Immature natural killer cell (primary cell): ENCODE measurements at places on chromosomes 3 and 15. TPM values are rescaled to one million over a fixed set of nuclear protein-coding genes. Genes with fewer than 3 reads are reported as not detected.
A peak's percentile ranks its signal among the peaks of the same experiment; 100 is the strongest.

DNA sequence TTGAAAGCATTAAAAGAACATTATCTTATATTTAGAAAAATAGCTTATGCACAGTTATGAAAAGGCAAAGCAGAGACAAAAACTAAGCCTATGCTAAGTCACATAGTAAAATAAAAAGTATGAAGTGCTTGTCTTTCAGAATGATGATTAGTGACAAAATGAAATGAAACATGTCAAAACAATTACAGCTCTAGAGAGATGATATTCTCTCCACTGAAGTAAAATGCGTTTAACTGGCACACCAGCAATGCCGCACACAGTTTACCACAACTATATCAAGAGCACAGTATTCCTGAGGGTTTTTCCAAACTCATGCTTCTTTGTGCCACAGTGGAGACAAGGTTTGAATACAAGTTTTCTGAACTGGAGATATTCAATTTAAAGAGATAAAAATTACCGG is 2.1 kb upstream of the ZBBX start:
- H3K27ac ChIP-seq, result no peak overlapping the region
- H3K27me3 ChIP-seq, result peaks cover 4% of the 10 kb centered on the region
- H3K4me3 ChIP-seq, result no peak overlapping the region
- no peaks in the 10 kb centered on the region for H3K36me3 ChIP-seq
- H3K4me1 ChIP-seq, result peaks cover 8% of the 10 kb centered on the region

DNA sequence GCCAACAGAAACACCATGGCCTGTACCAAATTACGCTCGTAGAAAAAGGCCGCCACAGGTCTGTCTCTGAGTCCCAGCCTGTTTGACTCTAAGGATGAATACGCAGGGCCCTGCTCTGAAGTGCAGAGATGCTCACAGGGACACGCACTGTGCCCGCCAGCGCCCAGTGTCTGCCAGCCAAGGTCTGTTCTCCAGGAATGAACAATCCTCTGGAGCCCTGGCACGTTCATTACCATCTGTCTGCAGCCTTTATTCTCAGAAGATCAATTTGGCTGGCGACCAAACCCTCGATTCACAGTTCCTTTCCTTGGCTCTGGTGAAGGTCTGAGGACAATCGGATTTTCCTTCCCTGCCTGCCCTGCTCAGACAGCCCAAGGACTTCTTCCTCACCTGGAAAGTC is 66.3 kb downstream of the NIPA2 start:
- H3K27me3 ChIP-seq, result no peaks in the 10 kb centered on the region
- DNase-seq, result no peak
- peaks cover 5% of the 10 kb centered on the region for H3K36me3 ChIP-seq

GRCh38 chr15:93359425-93360131 is 270.6 kb upstream of the RGMA start:
- no peaks in the 10 kb centered on the region for H3K4me1 ChIP-seq
- H3K4me3 ChIP-seq, result no peak overlapping the region
- no peak for DNase-seq
- no peak overlapping the region for H3K27ac ChIP-seq

DNA sequence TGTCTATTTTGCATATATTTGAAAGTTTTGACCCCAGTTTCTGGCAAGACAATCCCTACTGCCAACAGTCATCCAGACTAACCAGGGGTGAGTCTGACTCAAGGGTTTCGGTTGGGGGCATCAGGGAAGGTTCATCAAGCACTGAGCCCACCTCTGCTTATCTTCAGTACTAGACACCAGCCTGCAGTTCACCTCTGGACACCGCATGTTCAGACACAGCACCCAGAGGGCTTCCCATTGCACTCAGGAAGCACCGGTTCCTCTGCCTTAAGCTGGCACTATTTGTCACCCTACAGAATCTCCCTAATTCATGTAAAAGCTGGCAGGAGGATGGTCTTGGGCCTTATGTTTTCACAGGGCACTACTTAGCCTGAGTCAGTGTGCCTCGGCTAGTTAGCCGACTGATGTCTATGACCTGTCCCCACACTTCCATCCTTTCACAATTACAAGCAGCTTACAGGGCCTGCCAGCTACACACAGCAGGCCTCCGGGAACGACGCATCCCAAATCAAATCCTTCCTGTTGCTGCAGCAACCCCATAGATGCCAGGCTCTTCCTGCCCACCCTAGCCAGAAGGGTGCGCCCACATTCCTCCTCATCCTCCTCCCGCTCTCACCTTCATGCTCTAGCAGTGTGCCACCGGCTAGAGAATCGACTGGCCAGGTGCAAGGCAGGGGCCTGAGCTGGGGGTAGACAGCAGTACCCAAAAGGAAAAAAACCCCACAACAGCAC is 52.5 kb downstream of the SH3BP5 start:
- H3K36me3 ChIP-seq, result no peaks in the 10 kb centered on the region
- H3K27ac ChIP-seq, result peak overlapping the region; percentile 36

GRCh38 chr3:67521053-67521646 is 133.3 kb downstream of the SUCLG2 start:
- H3K4me3 ChIP-seq, result no peak overlapping the region
- no peaks in the 10 kb centered on the region for H3K27me3 ChIP-seq
- peaks cover 2% of the 10 kb centered on the region for H3K4me1 ChIP-seq
- no peak for DNase-seq
- H3K36me3 ChIP-seq, result peaks cover 15% of the 10 kb centered on the region
- no peak overlapping the region for H3K27ac ChIP-seq

DNA sequence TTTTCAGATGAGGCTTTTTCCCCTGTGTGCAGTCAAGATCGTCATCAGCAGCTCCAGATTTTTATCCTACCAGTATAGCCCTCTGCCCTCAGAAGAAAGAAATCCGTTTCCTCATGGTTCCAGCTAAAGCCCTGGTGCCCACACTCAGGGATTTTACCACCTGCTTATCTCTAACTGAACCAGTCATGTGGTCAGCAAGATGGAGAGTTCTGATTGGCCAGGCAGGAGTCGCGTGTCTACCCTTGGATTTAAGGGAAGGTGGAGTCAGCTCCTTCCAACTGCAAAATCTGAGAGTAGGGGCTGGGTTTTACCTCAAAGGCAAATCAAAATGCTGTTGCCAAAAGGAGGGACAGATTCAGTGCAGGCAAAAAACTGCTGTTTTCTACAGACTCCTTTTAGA is 135.3 kb downstream of the LRTM1 start:
- H3K27ac ChIP-seq, result no peak overlapping the region
- no peaks in the 10 kb centered on the region for H3K4me1 ChIP-seq
- H3K27me3 ChIP-seq, result no peaks in the 10 kb centered on the region
- no peak for DNase-seq

GRCh38 chr15:99592145-99592791 is 26.5 kb downstream of the MEF2A start:
- H3K36me3 ChIP-seq, result no peaks in the 10 kb centered on the region
- DNase-seq, result no peak
- no peaks in the 10 kb centered on the region for H3K27me3 ChIP-seq

DNA sequence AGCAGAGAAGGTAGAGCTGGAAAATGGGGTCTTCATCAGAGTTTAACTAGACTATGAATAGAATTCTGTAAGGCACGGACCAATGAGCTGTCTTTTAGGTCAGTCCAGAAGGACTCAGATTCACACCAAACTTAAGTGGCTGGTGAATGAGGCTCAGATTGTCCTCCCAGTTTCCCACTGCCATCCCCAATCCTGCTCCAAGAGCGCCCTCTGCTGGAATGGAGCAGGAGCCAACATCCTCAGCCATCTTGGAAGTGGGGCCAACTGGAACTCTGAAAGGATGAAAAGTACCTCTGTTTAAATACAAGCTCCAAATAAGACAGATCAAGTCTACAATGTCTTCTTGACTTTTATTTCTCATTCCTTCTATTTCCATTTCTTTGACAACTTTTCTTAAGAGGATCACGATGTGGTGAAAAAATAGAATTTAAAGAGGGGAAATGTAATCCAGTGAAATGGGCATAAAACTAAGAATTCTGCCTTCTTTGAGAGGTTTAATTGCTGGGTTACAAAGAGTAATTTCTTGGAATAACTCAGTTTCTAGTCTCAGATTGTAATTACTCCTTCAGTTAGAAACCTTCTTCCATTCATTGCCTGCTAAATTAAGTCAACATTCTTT is 217.1 kb upstream of the TPRG1 start:
- peak; percentile 76 for DNase-seq
- no peak overlapping the region for H3K27ac ChIP-seq
- H3K27me3 ChIP-seq, result peaks cover 3% of the 10 kb centered on the region
- no peaks in the 10 kb centered on the region for H3K36me3 ChIP-seq
- H3K4me3 ChIP-seq, result no peak overlapping the region

DNA sequence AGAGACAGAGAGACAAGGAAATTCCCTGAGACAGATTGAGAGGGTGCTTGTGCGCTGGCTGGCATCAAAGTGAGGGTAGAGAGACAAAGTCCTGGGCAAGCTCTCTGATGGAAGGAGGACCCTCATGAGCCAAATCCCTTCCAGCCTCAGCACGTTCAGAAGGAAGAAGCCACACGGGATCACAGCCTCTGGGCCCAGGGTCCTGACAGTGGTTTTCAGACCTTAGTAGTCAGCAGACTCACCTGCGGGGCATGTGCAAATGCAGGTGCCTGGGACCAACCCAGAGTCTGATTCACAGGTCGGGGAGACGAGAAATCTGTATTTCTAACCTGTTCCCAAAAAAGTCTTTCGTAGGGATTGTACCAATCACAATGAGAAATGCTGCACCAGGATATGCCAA is 15.2 kb upstream of the KY start:
- H3K36me3 ChIP-seq, result no peaks in the 10 kb centered on the region
- no peak overlapping the region for H3K27ac ChIP-seq
- no peaks in the 10 kb centered on the region for H3K4me1 ChIP-seq
- DNase-seq, result no peak
- H3K27me3 ChIP-seq, result peaks cover 3% of the 10 kb centered on the region
- no peak overlapping the region for H3K4me3 ChIP-seq

- no peaks in the 10 kb centered on the region for H3K4me1 ChIP-seq
- no peak for DNase-seq
- no peak overlapping the region for H3K4me3 ChIP-seq
- peaks cover 28% of the 10 kb centered on the region for H3K27me3 ChIP-seq
These were observed 32.9 kb downstream of the OR4F15 start for GRCh38 chr15:101844916-101845315.

Gene CCK
- not detected for polyA plus RNA-seq

Gene KIF15
- polyA plus RNA-seq, result not detected

Gene EBLN2
- 0.18 TPM for polyA plus RNA-seq

Gene THAP10
- not detected for polyA plus RNA-seq

Gene C15orf62
- polyA plus RNA-seq, result not detected
